ENCODE measurements at places on chromosomes 1 and 21. TPM values are rescaled to one million over a fixed set of nuclear protein-coding genes. Genes with fewer than 3 reads are reported as not detected.

GRCh38 chr1:212106286-212106792 is 70.8 kb downstream of the DTL start:
- H3K4me3 ChIP-seq: no peak overlapping the region
- H3K36me3 ChIP-seq: peaks cover 24% of the 10 kb centered on the region
- H3K4me1 ChIP-seq: peaks cover 12% of the 10 kb centered on the region
- DNase-seq: no peak
- H3K27ac ChIP-seq: no peak overlapping the region
- no peaks in the 10 kb centered on the region for H3K27me3 ChIP-seq

HES2 gene
- not detected for polyA plus RNA-seq

DNA sequence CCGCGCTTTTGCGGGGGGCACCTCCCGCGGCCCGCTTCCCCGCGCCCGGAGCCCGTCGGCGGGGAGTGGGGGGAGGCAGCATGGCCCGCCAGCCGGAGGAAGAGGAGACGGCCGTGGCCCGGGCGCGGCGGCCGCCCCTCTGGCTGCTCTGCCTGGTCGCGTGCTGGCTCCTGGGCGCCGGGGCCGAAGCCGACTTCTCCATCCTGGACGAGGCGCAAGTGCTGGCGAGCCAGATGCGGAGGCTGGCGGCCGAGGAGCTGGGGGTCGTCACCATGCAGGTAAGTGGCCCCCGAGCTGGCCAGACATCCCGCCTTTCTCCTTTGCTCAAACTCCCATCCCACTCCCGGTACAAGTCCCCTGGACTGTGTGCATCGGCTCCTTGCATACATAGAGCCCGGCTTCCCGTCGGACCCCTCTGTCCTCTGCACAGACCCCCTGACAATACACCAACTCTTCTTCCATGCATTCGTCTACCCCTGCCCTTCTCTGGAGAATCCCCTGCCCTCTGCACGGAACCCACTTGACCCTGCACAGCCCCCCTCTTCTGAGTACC is 812 bp downstream of the CACHD1 start:
- no peak for DNase-seq
- H3K27ac ChIP-seq: no peak overlapping the region
- H3K4me3 ChIP-seq: peak overlapping the region; percentile 76
- H3K27me3 ChIP-seq: peaks cover 41% of the 10 kb centered on the region
- H3K4me1 ChIP-seq: peaks cover 24% of the 10 kb centered on the region

KRTAP6-3 gene
- polyA plus RNA-seq: not detected

DNA sequence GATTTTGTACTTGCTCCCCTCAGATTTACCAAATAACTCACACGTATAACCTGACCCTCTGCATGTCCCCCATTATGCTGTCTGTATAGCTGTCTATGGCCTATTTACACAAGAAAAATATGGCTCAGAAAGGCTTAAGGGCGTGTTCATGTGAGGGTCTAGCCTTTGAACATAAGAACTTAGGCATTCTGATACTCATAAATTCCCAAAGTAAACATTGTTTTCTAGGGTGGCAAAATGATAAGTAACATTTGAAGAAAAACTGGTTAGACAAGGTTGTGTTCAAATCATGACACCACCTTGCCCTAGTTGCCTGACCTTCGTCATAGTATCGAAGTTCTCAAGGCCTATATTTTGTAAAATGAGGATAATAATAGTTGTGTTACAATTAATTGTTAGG is 394.6 kb downstream of the LRRIQ3 start:
- no peak for DNase-seq
- H3K36me3 ChIP-seq: no peaks in the 10 kb centered on the region
- no peak overlapping the region for H3K4me3 ChIP-seq
- no peaks in the 10 kb centered on the region for H3K4me1 ChIP-seq

CLDN8 gene
- not detected for polyA plus RNA-seq

NEXN gene
- polyA plus RNA-seq: 3.5 TPM

Data from CD14-positive monocyte (primary cell).